ENCODE measurements at places on chromosomes 13 and 19.
A peak's percentile ranks its signal among the peaks of the same experiment; 100 is the strongest.

DNA sequence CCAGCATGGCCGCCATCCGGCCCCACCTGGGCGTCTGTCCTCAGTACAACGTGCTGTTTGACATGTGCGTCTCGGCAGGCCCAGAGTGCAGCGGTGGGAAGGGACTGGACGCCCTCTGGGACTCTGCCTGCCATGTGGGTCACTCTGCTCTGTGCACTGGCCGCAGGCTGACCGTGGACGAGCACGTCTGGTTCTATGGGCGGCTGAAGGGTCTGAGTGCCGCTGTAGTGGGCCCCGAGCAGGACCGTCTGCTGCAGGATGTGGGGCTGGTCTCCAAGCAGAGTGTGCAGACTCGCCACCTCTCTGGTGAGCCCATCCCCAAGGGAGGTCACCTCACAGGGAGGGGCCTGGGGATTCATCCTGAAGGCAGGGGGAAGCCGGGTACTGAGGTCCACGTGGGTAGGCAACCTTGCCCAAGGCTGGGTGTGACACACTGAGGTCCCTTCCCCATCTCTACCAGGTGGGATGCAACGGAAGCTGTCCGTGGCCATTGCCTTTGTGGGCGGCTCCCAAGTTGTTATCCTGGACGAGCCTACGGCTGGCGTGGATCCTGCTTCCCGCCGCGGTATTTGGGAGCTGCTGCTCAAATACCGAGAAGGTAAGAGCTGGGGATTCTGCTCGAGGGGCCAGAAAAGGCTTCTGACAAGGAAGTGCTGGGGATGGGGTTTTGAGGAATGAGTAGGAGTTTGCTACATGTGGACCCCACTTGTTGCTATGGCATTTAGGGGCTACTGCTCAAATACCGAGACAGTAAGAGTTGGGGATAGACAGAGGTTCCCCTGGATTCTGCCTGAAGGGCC, 11.3 kb downstream of the ABCA7 start:
- DNase-seq: no peak

DNA sequence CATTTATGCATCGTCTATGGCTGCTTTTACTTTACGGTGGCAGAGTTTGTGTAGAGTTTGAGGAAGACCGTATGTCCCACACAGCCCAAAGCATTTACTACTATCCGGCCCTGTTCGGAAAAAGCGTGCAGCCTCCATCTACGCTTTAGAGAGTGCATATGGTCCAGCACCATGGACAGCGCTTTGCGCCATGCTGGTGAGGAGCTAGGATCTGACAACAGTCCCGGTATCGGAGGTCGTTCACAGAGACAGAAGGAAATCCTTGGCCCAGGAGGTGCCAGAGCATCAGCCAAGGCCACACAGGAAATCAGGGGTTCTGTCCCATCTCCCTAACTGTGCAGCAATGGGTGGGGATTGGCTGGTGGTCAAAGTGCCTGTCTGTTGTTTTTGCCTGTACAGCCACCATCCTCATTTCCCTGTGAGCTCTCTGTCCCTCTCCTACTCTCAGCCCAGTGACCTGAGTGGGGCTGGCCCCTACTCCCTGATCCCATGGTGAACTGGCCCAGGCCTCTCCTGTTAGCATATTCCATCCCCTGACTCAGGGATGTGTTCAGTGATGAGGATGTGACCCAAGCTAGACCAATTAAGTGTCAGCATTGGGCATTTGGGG, 16.2 kb upstream of the PRODH2 start:
- DNase-seq: peak; percentile 19

DNA sequence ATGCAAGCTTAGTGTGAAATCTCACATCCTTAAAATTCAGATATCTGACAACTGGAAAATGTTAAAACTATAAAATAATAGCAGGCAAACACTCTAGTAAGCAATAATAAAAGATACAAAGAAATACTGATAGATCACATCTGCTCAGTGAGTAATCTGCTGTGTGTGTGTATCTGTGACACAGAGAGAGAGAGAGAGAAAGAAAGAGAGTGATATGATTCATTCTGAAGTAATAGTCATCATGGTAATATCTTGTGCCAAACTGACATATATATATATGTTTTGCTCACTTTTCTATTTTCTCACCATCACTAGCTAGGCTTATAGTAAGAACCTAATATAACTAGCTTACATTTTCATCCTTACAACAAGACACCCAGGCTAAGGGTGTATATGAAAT, 288.0 kb upstream of the SLITRK6 start:
- DNase-seq: peak; percentile 3

DNA sequence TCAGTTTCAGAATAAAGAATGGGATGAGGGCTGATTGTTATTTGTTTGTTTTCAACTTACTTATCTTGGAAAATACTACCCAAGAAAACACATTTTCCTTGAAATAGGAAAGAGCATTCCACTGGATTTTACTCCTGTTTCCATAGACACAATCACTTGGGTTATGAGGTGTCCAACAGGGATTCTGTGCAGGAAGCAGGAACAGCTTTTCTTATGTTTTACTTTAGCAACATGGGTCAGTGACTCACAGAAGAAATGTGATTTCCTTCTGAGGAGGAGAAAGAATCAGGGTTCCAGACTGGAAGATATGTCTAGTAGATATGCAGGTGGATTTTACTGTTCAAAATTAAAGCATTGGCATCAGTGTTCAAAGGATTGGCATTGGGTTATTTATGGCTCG, 180.8 kb upstream of the GPC6 start:
- peak; percentile 11 for DNase-seq

- DNase-seq: no peak
Observed at GRCh38 chr19:56161534-56161933, 14.3 kb upstream of the GALP start.

- no peak for DNase-seq
Observed at GRCh38 chr19:18453269-18454024, 15.5 kb upstream of the ISYNA1 start.

Data from non-pigmented ciliary epithelial cell (primary cell).